ENCODE measurements at places on chromosomes 16 and 17. TPM values are rescaled to one million over a fixed set of nuclear protein-coding genes. Genes with fewer than 3 reads are reported as not detected.
A peak's percentile ranks its signal among the peaks of the same experiment; 100 is the strongest.

The ZP2 gene
- not detected for total RNA-seq

The PHKB gene
- 46.8 TPM for total RNA-seq

DNA sequence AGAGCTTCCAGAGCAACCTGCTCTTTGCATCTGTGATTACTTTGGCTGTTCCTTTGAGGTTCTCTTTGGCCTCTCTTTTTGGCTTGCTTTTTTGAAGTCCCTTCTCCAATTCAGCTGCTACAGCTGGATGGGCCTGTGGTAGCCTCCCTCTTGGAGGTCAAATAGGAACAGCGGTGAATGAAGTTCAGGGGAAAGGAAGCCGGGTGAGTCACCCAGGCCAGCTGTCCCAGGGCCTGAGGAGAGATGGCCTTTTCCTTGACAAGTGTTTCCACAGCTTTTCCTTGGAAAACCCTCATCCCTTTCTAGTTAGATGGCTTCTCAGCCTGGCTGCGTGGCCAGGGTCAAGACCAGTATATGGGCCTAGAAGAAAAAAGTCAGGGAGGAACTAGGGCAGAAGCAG, 103.1 kb downstream of the STX8 start:
- peaks cover 23% of the 10 kb centered on the region for H3K4me1 ChIP-seq
- no peak for DNase-seq
- no peak overlapping the region for H3K27ac ChIP-seq
- no peaks in the 10 kb centered on the region for H3K27me3 ChIP-seq
- no peaks in the 10 kb centered on the region for H3K36me3 ChIP-seq

- no peaks in the 10 kb centered on the region for H3K27me3 ChIP-seq
- DNase-seq = no peak
- peaks cover 21% of the 10 kb centered on the region for H3K36me3 ChIP-seq
- H3K4me3 ChIP-seq = no peak overlapping the region
- H3K27ac ChIP-seq = no peak overlapping the region
Measured at GRCh38 chr17:44863061-44863918, 15.6 kb downstream of the HIGD1B start.

DNA sequence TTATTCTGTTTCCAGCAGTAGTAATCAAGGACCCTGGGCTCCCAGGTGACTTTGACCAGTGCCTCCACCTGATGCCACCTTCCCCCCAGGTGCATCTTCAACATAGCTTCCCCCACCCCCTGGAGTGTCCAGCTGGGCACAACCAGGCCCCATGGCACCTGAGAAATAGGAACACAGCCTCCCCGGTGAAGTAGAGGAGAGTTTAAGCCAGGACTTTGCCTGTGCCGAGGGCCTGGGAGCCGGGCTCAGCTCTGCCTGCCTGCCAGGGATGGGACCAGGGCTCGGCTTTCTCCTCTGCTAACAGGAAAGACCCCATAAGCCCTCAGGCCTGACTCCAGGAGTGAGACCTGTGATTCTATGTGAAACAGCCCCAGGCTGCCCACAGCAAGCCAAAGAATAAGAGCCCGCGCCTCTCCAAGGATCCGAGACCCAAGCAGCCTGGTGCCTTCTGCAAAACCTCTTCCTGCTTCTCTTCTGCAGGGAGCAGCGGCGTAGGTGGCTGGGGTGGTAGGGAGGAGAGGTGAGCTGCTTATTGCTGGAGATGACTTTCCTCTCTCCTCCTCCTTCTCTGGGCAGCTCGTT, 16.4 kb upstream of the RBFOX3 start:
- no peak for DNase-seq
- no peak overlapping the region for H3K27ac ChIP-seq
- no peaks in the 10 kb centered on the region for H3K36me3 ChIP-seq
- no peak overlapping the region for H3K4me3 ChIP-seq

DNA sequence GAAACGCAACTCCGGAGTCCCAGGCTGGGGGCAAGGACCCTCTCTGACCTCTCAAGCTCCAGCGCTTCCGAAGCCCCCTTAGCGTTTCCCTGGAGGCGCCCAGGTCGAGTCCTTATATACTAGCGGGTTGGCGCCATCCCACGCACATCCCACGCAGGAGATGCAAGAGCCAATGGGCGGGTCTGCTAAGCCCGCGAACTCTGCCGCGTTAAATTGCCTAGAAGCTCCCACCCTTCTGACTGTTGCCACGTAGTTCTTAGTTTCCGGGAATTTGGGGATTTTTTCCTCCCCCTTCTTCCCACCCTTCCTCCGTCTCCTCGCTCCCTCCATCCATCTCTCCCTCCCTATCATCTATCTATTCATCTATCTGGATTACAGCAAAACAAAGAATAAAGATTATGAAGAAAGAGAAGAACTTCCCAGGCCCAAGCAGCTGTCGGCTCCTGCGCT, at the start of gene SLFN11:
TSS of gene SLFN11 (minus strand) at position 88 of the 450 bp plus-strand sequence. CDS start 9,814 bp downstream, outside the sequence.
- H3K4me1 ChIP-seq = peaks cover 2% of the 10 kb centered on the region
- no peaks in the 10 kb centered on the region for H3K36me3 ChIP-seq
- H3K4me3 ChIP-seq = peak within 1 kb of the TSS; percentile 92
- H3K27ac ChIP-seq = peak within 1 kb of the TSS; percentile 99

- H3K4me3 ChIP-seq = no peak overlapping the region
- no peak for DNase-seq
- H3K27me3 ChIP-seq = no peaks in the 10 kb centered on the region
- H3K4me1 ChIP-seq = no peaks in the 10 kb centered on the region
- no peaks in the 10 kb centered on the region for H3K36me3 ChIP-seq
Measured at GRCh38 chr16:51615141-51615540, 464.1 kb upstream of the SALL1 start.

DNA sequence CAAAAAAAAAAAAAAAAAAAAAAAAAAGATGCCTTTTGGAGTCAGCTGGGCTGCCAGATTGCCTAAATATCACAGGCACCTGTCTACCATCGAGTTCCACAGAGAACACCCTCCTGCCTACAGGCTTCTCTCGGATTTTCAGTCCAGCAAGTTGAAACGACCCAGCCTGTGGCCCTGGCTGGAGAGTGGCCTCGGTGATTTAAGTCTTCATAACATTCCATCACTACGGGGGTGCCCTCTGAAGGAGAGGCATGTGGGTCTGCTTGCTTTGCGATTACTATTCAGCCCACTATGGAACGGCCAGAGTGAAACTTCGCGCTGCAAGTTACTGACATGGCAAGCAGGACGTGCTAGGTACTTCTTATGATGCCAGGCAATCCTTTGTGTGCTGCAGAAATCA, 42.8 kb downstream of the MARCHF10 start:
- no peaks in the 10 kb centered on the region for H3K4me1 ChIP-seq
- H3K27me3 ChIP-seq = no peaks in the 10 kb centered on the region
- no peaks in the 10 kb centered on the region for H3K36me3 ChIP-seq
- H3K4me3 ChIP-seq = no peak overlapping the region
- no peak overlapping the region for H3K27ac ChIP-seq
